Esophagus muscularis mucosa (tissue), 4 donors: ENCODE measurements at places on chromosomes 16 and 17. TPM values are rescaled to one million over a fixed set of nuclear protein-coding genes. Genes with fewer than 3 reads are reported as not detected.

Gene KCTD19
- not detected for total RNA-seq

DNA sequence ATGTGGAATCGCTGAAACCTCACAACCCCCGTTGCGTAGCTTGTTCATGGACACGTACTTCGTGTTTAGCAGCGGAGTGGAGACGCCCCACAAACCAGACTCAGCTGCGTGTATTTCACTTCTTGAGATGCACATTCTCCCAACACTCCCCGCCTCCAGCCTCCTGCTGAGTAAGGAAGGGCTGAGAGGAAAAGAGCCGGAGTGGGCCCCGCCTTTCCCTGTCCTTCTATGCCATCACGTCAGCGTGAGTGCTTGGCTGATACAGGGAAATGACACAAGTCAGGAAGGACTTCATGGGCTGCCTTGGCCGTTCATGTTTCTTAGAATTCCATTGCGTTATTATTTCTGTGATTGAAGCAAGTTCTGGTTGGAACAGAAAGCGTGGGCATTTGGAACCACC is 68.6 kb upstream of the CBX4 start:
- DNase-seq, result no peak

DNA sequence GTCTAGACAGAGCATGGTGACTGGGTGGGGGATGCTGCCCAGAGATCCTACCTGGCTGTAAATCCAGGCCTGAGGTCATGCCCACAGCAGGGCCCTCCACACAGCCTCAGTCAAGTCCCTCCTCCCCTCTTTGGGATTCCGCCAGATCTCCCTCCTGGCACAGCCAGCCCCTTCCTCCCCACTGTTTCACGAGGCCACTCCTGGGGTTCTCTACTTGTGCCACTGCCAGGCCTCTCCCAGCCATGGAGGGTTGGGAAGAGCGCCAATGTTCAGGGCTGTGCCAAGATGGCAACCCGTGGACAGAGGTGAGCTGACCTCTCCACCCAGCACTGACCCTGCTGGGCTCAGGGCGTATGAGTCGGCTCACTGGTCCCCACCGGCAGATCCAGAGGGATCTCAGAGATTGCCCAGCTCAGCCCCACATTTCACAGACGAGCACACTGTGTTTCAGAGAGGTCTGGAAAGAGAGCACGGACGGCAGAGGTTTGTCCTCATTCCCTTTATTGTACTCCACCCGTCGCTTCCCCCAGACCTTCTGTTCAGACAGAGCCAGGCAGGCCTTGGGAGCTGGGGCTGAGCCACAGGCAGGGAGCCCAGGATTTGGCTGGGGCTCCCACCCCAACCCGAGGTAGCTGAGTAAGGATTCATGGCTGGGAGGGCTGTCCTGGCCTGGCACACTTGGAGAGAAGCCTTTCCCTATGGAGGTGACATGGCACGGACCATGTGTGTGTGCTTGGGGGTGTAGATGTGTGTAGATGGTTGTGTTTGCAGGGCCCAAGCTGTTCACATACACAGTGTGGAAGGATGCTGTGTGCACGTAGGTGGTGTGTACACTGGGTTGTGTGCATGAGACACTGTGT is 3.5 kb upstream of the CAMKK1 start:
- DNase-seq, result no peak

- DNase-seq, result no peak
Observed at GRCh38 chr17:52181782-52182181, 23.3 kb upstream of the CA10 start.

Gene STX4
- total RNA-seq, result 54.0 TPM

DNA sequence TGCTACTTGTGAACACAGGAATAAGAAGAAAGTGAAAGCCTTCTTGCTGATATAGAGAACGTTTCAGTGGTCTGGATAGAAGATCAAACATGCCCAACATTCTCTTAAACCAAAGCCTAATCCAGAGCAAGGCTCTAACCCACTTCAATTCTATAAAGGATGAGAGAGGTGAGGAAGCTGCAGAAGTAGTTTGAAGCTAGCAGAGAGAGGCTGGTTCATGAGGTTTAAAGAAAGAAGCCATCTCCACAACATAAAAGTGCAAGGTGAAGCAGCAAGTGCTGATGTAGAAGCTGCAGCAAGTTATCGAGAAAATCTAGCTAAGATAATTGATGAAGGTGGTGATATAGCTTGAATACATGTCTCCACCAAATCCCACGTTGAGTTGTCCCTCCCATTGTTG is 383.3 kb upstream of the ASIC2 start:
- DNase-seq, result no peak

Gene ITGAX
- total RNA-seq, result 5.4 TPM

DNA sequence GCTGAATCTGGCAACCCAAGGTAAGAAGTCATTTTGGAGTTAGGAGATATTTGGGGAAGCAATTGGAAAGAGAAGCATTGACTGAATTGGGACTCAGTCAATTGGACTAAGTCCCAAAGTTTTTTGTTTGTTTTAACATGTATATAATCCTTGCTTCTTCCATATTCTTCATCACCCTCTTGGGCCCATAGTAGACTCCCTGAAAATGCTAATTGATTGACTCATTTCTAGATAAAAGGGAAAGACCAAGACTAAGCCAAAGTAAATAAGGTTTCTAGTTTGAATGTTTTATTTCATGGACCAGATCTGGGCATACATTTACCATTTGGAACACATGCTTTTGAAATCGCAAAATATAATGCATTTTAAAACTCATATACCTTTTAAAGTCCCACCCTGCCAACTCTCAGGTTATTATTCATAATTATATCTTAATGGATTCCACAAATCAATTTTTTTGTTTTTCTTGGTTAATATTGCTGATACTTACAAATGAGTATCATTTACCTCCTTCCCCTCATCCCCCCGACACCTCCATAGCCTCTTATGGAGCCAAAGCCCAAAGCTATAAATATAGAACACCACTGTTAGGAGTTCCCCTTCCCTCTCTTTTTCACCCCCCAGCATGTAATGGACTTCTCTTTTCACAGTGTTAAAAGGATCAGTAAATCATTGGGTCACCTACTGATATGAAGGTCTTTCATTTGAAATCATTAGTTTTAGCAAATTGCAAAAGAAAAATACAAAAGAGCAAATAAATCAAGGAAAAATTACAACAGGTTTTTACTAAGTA is 674.0 kb upstream of the SOX9 start:
- DNase-seq, result no peak

Gene GAS2L2
- total RNA-seq, result 0.45 TPM

DNA sequence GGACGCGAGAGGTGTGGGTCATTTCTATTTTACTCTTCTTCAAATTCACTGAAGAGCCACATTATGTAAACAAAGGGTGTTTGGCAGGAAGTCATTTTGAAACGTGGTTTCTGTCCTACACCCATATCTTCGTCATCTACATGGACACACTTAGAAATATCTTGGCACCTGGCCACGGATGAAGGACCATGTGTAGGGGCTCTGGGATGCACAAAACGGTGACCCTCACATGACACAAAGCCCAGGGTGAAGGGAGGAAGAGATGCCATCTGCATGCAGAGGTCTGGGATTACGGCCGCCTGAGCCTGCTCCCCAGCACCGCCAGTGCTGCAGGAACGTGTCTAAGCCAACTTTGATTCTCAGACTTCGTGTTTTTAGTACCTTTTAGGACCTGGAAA is 130.2 kb upstream of the CHMP6 start:
- no peak for DNase-seq

GRCh38 chr16:930511-930910 is 40.3 kb downstream of the LMF1 start:
- no peak for DNase-seq

GRCh38 chr17:55692276-55692675 is 30.4 kb downstream of the TMEM100 start:
- no peak for DNase-seq

DNA sequence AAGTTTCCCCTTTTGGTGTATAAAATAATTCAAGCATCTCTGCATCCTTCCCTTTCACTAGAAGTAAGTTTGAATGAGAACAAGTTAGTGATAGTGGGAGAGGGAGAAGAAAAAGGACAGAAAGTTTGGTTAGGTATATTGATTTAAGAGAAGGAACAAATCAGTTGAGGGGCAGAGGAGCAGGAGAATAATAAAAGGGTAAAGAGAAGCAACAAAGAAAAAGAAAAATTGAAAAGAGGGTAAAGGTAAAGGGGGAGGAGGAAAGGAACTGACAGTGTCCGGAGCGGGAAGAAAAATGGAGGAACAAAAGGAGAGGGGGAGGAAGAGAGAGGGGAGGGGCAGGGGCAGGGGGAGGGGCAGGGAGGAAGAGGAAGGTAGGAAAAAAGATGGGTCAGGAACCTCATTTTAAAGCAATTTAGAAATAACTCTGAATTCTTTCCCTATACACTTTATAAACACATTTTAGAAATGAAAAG is 6.3 kb upstream of the IGF2BP1 start:
- DNase-seq, result peak; percentile 5

- no peak for DNase-seq
Observed at GRCh38 chr17:77266891-77267341, 126.1 kb downstream of the SEC14L1 start.

DNA sequence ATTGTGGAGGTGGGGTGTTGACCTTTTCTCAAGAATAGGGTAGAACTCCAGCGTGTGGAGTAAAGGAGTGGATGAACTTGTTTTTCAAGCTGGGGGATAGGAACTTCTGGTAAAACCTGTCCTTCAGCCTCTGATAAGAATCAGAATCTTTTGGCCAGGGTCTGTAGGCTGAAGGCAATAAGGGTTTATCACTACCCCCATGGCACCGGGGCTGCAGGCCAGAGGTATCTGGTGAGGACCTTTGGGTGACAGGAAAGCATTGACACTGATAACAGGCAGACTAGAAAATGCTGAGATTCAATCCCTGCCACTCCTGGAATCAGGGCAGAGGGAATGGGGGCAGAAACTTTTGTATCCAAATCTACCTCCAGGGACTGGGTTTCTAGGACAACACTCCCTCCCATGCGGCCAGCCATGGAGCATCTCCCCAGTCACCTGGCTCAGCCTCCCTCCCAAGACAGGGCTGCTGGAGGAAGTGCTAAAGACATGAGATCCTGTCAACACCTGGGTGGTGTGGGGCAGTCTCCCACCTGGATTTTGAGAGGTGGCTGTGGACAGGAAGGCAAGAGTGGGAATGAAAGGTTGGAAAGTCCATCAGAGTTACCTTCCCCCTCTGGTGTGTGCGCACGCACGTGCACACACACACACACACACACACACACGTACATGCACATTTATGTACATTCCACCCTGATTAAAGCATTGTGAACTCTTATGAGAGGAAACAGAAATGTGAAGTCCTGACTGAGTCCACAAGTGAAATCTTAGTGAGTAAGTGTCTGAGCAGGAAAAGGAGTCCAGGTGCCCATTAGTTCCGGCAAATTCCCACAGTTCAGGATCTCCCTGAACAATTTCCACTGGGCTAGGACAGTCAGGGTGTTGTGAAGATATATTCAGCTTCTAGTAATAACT is 53.1 kb upstream of the MARCHF10 start:
- peak; percentile 88 for DNase-seq

DNA sequence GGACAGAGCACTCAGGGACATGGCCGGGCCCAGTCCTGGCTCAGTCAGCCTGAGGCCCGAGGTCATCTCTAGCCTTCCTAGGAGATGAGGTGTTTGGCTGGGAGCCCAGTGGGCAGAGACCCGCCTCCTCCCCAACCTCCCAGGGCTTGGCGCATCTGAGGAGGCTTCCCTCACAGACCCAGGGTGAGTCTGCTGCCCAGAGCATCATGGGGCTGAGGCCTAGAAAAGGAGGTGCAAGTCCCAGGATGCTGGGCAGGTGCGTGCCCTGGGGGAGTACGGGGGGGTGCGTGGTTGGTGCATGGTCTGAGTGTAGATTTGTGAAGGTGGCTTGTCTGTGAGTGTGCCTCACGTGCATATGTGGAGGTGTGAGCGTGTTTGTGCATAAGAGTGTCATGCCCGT is 4.7 kb downstream of the PDE6G start:
- no peak for DNase-seq

GRCh38 chr17:79086609-79087427 is 12.2 kb downstream of the ENGASE start:
- no peak for DNase-seq

GRCh38 chr17:31838636-31839225 is 20.3 kb downstream of the COPRS start:
- DNase-seq, result no peak

DNA sequence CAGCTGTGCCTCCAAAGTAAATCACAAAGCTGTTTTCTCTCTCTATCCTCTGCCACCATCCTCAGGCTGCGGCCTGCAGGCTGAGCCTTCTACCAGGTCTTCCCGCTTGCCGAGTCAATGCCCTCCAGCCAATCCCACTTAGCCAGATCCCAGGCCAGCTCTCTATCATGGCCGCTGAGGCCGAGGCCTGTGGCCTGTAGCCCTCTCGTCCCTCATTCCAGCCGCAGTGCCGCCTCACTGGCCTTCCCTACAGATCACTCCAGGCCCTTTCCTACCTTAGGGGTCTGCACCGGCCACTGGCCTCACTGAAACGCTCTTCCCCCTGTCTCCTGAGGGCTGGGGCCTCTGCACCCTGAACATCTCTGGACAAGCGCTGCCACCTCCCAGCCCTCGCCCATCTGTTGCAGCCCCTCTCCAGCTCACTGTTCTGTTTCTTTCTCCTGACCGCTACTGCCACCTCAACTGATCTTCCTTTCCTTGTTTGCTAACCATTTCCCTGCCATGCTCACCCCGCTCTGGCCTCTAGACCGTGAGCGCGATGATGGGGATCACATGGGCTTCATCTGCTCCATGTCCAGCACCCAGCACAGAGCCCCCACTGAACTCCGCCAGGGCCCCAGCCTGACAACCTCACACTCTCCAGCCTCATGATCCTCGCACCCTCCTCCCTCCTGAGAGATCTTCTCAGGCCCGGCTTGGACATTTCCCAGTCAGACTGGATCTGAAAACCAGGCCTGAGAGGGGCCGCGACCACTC is 8.5 kb downstream of the KNOP1 start:
- no peak for DNase-seq

- DNase-seq, result no peak
Observed at GRCh38 chr17:77602062-77602746, 356.3 kb upstream of the TNRC6C start.
